ENCODE measurements at places on chromosomes 2 and 18.

DNA sequence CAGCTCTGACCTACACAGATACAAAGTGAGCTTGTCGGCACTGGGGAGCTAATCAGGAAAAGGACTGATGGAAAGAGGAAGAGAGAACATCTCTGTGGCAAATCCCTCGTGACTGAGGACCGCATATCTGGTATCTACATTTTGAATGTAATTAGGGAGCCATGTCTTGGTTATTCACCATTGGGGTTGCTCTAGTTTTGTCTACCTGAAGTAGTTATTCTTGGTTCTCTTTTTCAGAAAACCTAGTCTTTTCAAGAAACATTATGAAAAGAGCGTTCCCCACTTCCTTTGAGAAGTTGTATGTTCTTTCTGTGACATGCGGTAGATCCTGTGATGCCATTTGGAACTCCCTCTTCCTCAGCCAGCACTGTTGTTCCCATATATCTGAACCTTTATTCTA is 104.4 kb downstream of the DOCK10 start:
- no peak for DNase-seq

GRCh38 chr18:76358774-76359173 is 136.3 kb downstream of the ZNF516 start:
- no peak for DNase-seq

DNA sequence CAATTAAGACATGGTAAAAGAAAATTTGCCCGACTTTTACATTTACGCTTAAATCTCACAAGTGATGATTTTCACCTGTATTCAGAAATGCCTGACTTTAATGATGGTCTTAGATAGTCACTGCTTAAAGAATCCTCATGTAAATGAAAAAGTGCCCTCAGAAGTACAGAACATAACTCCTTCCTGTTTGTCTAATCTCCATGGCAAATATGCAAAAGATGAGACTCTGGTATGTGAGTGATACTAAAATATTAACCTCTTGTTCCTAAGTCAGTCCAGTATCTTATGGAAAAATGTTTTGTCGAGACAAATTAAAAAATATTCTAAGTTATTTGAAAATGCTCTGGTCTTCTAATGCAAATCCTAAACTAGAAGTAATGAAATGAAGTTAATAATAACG is 29.2 kb downstream of the KCTD1 start:
- no peak for DNase-seq

DNA sequence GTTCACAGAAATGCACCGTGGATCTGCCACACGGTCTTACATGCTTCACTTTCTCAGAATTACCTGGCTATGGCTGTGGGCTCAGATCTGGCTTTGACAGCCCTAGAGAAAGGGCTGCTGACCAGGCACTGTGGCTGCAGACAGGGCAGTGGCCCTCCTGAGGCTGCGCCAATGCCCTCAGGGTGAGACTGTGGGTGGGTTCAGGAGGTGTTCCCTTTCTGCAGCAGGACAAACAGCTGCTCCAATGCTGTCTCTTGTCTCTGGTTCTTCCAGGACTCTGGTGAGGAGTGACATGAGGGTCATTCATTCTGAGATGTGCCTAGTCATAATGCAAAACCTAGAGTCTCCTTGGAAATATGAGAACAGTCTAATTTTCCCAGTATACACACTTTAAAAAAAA is 90.5 kb upstream of the SMIM21 start:
- DNase-seq, result no peak

DNA sequence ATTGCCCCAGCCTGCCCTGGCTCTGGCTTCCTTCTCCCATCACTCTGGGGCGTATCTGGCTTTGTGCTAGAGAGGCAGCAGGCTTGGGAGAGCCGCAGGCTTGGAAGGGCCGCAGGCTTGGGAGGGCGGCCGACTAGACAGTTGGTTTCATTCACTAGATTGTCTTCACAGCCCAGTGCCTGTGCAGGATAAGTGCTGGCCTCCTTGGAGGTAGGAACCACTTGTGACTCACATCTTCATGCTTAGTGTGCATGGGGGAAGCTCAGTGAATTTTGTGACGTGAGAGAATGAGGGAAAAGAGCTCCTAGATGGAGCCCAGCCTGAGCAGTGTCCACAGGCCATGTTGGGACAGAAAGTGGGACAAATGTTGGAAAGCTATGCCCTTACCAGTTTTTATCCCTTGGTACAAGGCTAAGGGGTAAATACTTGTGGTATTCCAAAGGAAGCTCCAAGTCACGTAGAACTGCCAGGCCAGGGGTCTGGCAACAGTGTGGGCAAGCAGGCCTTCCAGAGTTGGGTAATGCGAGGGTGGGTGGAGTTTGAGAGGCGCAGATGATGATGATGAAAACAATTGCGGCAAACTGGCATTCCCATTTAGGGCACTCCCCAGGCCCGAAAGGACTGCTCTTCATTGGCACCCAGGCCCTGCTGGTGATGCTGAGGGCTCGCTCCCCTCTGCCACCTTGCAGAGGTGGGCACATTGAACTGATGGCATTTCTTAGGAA is 100.1 kb downstream of the DDX1 start:
- DNase-seq, result no peak

Measured in lung microvascular endothelial cell (primary cell).